ENCODE measurements at places on chromosomes 5 and 9.

DNA sequence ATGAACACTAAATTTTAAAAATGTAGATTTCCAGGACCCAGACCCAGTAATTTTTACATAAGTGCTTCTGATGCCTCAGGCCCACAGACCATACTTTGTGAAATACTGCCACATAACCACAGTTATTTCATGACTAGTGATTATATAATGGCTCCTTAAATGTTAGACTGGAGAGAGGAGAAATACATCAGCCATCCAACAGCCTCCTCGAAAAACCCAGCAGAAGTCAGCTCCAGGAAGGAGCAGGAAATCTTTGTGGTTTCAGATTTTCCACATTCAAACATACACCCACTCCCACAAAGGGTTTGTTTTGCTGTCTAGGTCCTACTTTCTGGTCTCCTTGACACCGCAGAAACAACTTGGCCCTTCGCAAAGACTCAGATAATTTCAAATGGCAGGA lies 455.2 kb downstream of the DTWD2 start:
- no peak for DNase-seq

DNA sequence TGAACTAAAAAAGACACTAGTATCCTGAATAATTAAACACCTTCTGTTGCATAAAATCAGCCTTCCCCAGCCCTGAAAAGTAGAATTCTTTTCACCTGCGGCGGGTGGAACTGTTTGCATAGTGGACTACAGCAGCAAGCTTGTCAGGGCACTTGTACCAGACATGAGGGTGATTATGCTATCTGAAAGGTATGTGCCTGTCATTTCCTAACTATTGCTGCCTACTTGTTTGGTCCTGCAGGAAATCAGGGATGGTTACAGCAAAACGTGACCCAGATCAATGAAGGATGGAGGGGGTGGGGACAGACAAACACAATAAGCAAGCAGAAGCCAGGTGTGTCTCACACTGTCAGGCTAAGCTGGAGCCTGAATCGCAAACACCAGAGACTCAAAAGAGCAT lies 385.6 kb downstream of the MLLT3 start:
- DNase-seq = no peak

DNA sequence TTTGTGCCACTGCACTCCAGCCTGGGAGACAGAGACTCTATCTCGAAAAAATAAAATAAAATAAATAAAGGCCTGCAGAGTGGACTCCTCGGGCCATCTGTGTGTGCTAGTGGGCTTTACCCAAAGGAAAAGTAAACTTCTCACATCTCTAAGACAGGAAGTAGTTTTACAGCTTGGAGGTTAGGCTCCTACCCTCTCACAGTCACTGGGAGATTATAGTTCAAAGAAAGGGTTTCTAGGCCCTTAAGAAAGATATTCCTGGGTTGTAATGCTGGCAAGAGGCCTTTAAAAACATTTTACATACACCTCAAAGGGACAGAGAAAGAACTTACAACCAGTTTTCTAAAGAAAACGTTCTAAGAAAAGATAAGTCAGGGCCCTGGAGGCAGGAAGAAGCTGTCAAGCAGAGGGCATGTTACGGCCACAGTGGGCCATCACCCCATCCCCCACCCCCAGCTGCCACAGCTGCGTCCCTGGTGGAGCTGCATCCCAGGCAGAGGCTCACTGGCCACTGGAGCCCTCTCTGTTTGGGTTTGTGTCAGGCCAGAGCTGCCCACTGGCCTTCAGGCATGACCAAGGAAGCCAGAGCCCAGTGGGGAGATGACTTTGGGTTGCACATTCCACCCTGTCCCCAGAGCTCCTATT lies 78.1 kb upstream of the CDK20 start:
- DNase-seq = no peak

- no peak for DNase-seq
Measured at GRCh38 chr9:79977510-79978197, 405.9 kb downstream of the TLE4 start.

DNA sequence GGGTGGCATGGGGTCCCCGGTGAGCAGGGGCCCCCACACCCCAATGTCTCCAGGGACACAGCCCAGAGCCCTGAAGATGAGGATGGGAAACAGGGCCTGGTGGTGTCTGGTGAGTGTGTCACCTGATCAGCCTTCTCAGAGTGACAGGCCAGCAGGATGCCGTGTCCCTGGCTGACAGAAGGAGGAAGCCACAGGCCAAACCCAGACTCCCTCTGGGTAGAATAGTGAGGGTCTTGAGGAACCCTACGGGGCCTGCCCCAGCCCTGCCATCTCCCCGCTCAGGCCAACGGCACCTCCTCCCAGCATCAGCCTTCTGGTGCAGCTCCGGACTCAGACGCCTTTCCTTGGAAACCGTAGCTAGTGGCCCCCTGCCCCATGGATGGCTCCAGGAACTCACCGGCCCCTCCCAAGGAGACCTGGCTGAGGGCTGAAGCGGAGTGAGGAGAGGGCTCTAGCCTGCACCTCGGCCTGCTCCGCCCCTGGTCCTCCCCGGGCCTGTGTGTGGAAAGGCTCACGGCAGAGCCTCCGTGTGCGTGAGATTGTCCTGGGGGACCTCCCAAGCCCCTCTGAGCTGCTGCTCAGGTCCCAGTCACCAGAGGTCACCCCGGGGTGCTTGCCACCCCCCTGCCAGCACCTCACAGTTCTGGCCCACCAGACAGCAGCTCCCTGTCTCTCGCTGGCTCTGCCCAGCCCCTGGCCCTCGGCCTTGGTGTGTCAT lies 6.0 kb downstream of the RALGDS start:
- DNase-seq = no peak

- DNase-seq = no peak
Measured at GRCh38 chr5:78566747-78567425, 81.7 kb downstream of the LHFPL2 start.

DNA sequence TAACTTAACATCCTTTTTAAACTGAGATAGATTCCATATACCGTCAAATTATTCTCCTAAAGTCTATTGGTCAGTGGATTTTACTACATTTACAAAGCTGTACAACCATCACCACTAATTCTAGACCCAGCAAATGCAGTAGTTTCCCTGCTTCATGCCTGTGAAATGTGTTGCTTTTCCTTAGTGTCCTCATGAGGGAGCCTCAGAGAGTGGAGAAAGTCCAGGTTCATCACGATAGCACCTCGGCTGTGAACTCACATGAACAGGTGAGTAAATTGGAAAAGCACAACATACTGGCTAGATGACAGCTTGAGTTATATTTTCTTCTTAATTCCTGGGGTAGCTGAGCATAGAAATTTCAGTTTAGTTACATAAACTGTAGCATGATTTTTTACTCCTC lies 653.7 kb downstream of the MTRR start:
- no peak for DNase-seq

- DNase-seq = no peak
Measured at GRCh38 chr5:176847726-176848290, 37.4 kb downstream of the UNC5A start.
